ENCODE measurements at places on chromosomes 5 and 9.

DNA sequence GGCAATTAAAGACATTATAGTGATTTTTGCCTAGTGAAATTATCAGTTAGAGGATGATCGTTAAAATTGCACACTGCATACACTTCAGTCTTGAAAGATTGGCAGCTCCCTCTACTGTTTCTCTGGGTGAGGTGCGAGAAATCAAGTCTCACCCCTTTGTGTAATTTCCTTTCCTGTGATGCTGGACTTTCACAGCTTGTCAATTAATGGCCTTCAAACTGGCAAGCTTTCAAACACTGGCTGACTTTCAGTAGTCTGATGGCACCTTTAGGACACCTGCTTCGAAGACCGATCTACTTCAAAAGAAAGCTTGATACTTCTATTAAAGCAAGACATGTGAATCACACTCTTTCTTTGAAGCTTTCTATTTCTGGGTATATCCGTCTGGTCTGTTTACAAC, 706.7 kb upstream of the PTPRD start:
- no peak for DNase-seq

- DNase-seq = no peak
Measured at GRCh38 chr9:115098226-115098965, 19.6 kb downstream of the TNC start.

GRCh38 chr9:104276709-104277245, 182.7 kb downstream of the SMC2 start:
- no peak for DNase-seq

GRCh38 chr5:149073213-149073612, 10.4 kb upstream of the SH3TC2 start:
- DNase-seq = no peak

DNA sequence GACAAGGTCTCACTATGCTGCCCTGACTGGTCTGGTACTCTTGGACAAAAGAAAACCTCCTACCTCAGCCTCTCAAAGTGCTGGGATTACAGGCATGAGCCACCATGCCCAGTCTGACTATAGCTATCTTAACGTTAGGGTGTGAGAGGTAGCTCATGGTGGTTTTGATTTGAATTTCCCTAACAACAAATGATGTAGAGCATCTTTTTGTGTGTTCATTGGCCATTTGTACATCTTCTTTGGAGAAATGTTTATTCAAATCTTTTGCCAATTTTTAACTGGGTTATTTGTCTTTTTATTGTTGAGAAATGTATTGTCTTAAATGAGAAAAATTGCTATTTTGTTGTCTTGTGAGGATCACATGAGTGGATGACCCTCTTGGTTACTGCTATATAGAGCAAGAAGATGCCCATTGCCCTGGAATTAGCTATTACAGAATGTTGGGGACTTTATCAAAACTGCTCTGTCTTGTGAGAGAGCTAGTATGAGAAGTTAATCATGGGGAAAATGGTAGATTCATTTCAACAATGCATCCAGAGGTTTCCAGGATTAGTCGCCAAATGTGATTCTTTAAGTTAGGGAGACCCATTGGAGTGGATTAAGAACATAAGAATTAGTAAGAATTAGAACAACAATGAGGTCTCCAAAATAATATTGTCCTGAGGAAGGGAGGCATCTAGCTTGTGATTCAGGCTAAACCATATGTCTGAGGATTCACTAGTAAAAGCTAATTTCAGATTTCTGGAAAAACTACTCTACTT, 124.3 kb upstream of the MOCS2 start:
- no peak for DNase-seq

GRCh38 chr9:104780796-104781395, 17.0 kb downstream of the NIPSNAP3B start:
- no peak for DNase-seq
